ENCODE measurements at places on chromosomes 2 and 18. TPM values are rescaled to one million over a fixed set of nuclear protein-coding genes. Genes with fewer than 3 reads are reported as not detected.

DNA sequence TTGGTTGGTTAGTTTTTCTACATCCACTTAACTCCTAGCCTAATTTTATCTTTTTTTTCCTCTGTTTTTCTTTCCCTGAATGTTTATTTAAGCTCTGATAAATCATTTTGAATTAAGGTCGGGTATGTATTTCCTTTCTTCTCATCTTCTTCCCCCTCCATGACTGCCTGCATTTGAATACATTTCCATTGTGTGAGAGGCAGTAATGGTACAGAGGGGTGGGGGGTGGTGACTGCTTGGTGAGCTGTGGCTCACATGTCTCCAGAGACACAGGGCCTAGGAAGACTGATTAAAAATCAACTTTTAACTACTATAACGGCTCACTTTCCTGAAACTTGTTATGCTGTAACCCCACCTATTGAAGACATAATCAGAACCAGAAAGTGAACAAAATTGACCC lies 58.0 kb downstream of the NEDD4L start:
- H3K36me3 ChIP-seq = no peaks in the 10 kb centered on the region
- H3K27ac ChIP-seq = no peak overlapping the region
- no peaks in the 10 kb centered on the region for H3K27me3 ChIP-seq
- peaks cover 7% of the 10 kb centered on the region for H3K4me1 ChIP-seq

- no peak for DNase-seq
- H3K27ac ChIP-seq = no peak overlapping the region
- no peaks in the 10 kb centered on the region for H3K27me3 ChIP-seq
- H3K36me3 ChIP-seq = no peaks in the 10 kb centered on the region
These were observed 198.2 kb downstream of the CD8B2 start for GRCh38 chr2:106685180-106685897.

DNA sequence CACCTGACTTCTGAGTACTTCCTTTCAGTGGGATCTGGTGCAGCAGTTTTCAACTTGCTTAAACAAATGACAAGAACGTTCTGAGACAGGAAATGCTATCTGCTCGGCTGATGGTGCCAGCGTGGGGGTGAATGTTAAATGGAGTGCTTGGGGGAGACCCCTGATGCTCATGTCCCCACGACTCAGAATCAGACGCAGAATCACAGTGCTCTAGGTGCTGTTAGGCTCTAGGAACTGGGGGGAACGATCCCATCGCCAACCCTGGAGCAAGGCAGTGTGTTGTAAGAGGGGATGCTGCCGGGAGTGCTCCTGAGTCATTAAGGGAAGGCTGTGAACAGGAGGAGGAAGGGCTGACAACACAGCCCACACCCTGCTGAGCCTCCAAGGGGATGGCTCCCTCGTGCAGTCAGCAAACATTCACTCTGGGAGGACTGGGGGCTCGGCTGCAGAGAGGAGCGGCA lies 34.1 kb upstream of the KCNF1 start:
- no peaks in the 10 kb centered on the region for H3K36me3 ChIP-seq
- DNase-seq = no peak
- no peaks in the 10 kb centered on the region for H3K4me1 ChIP-seq
- no peak overlapping the region for H3K27ac ChIP-seq
- no peak overlapping the region for H3K4me3 ChIP-seq

The GAD1 gene
- total RNA-seq = not detected

- H3K4me3 ChIP-seq = no peak overlapping the region
- DNase-seq = no peak
- H3K4me1 ChIP-seq = peaks cover 4% of the 10 kb centered on the region
- H3K27ac ChIP-seq = no peak overlapping the region
These were observed 2.7 kb downstream of the BIN1 start for GRCh38 chr2:127104166-127104660.

The ABCG8 gene
- total RNA-seq = not detected

GRCh38 chr2:201654616-201655384 lies 11.5 kb upstream of the TMEM237 start:
- no peaks in the 10 kb centered on the region for H3K36me3 ChIP-seq
- H3K27ac ChIP-seq = no peak overlapping the region
- no peaks in the 10 kb centered on the region for H3K27me3 ChIP-seq
- no peak for DNase-seq
- H3K4me3 ChIP-seq = no peak overlapping the region
- no peaks in the 10 kb centered on the region for H3K4me1 ChIP-seq

DNA sequence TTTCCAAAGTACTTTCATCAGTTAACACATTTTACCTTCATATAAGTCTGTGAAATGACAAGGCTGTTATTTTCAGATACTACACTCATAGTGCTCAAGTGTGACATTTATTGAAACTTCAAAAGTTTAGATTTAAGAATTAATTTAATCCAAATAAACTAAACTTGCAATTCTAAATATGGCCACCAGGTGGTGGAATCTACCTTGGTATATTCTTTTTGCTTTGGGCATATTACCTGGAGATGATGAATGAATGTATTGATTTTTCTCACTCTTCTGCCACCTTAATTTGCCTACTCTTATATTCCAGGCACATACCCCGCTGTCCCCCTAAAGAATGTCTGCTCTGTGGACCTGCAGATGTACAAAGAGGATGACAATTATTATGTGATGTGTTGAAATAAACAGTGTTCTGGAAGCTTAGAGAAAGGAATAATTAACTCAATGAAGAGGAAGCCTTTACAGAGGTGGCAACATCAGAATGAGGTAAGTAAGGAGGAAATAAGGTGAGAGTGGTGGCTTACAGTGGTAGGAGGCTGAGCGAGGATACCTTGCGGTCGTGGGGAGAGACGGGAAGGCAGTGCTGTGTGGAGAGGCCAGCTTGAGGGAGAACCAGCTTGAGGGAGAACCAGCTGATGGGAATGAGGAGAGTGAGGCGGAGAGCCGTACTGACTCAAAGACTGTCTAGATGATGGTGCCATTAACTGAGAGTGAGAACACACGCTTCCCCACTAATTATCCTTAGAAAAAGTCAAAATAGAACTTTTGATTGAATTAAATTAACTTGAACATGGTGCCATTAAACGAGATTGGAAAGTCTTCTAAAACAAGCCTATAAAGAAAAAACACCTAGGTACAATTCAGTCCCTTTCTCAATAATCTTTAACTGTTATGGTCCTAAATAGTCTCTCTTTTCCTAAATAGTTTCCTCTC lies 179.5 kb downstream of the CELF4 start:
- no peaks in the 10 kb centered on the region for H3K4me1 ChIP-seq
- no peak overlapping the region for H3K27ac ChIP-seq
- no peaks in the 10 kb centered on the region for H3K27me3 ChIP-seq
- DNase-seq = no peak

GRCh38 chr2:204046145-204046544 lies 109.6 kb downstream of the ICOS start:
- H3K4me1 ChIP-seq = no peaks in the 10 kb centered on the region
- H3K27me3 ChIP-seq = no peaks in the 10 kb centered on the region
- H3K27ac ChIP-seq = no peak overlapping the region
- H3K4me3 ChIP-seq = no peak overlapping the region

GRCh38 chr2:100753444-100753843 lies 66.5 kb upstream of the NPAS2 start:
- H3K27ac ChIP-seq = no peak overlapping the region
- no peaks in the 10 kb centered on the region for H3K36me3 ChIP-seq
- H3K4me3 ChIP-seq = no peak overlapping the region
- no peak for DNase-seq
- H3K4me1 ChIP-seq = peaks cover 11% of the 10 kb centered on the region

- H3K27me3 ChIP-seq = peaks cover 68% of the 10 kb centered on the region
- peak; percentile 71 for DNase-seq
- H3K4me3 ChIP-seq = peak overlapping the region; percentile 46
- H3K4me1 ChIP-seq = peaks cover 60% of the 10 kb centered on the region
- H3K36me3 ChIP-seq = no peaks in the 10 kb centered on the region
These were observed 2.9 kb downstream of the CYP26B1 start for GRCh38 chr2:72144632-72145288.

GRCh38 chr2:214311931-214312749 lies 98.7 kb upstream of the VWC2L start:
- no peak overlapping the region for H3K4me3 ChIP-seq
- no peaks in the 10 kb centered on the region for H3K36me3 ChIP-seq
- no peaks in the 10 kb centered on the region for H3K4me1 ChIP-seq
- DNase-seq = no peak
- H3K27me3 ChIP-seq = no peaks in the 10 kb centered on the region

The CDH7 gene
- not detected for total RNA-seq

- H3K27me3 ChIP-seq = no peaks in the 10 kb centered on the region
- no peak overlapping the region for H3K4me3 ChIP-seq
These were observed 3.8 kb downstream of the ZFAND2B start for GRCh38 chr2:219210196-219210885.

The AAK1 gene
- 72.6 TPM for total RNA-seq

DNA sequence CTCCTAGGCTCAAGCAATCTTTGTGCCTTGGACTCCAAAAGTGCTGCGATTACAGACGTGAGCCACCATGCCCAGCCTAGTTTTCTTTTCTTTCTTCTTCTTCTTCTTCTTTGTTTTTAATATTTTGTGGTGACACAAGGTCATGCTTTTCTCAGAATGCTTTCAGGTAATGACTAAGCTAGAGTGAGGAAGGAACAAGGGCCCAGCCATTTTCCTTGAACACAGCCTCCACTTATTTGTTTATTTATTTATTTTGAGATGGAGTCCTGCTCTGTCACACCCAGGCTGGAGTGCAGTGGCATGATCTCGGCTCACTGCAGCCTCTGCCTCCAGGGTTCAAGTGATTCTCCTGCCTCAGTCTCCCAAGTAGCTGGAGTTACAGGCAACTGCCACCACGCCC lies 74.3 kb upstream of the ST3GAL5 start:
- DNase-seq = no peak
- no peaks in the 10 kb centered on the region for H3K27me3 ChIP-seq
- no peaks in the 10 kb centered on the region for H3K36me3 ChIP-seq
- H3K4me3 ChIP-seq = no peak overlapping the region
- no peak overlapping the region for H3K27ac ChIP-seq

- no peaks in the 10 kb centered on the region for H3K36me3 ChIP-seq
- H3K4me3 ChIP-seq = no peak overlapping the region
- H3K27me3 ChIP-seq = no peaks in the 10 kb centered on the region
- no peak for DNase-seq
- no peak overlapping the region for H3K27ac ChIP-seq
These were observed 44.1 kb downstream of the C1D start for GRCh38 chr2:68018727-68019126.

GRCh38 chr2:17540813-17541530 lies 476 bp downstream of the VSNL1 start:
- H3K36me3 ChIP-seq = no peaks in the 10 kb centered on the region
- peaks cover 76% of the 10 kb centered on the region for H3K27me3 ChIP-seq
- H3K27ac ChIP-seq = no peak overlapping the region
- DNase-seq = no peak

The ADD2 gene
- 1.4 TPM for total RNA-seq

- no peaks in the 10 kb centered on the region for H3K36me3 ChIP-seq
- peak overlapping the region; percentile 49 for H3K27ac ChIP-seq
- DNase-seq = no peak
- H3K27me3 ChIP-seq = no peaks in the 10 kb centered on the region
- H3K4me1 ChIP-seq = peaks cover 52% of the 10 kb centered on the region
- no peak overlapping the region for H3K4me3 ChIP-seq
These were observed 77.7 kb downstream of the THADA start for GRCh38 chr2:43518181-43518580.

DNA sequence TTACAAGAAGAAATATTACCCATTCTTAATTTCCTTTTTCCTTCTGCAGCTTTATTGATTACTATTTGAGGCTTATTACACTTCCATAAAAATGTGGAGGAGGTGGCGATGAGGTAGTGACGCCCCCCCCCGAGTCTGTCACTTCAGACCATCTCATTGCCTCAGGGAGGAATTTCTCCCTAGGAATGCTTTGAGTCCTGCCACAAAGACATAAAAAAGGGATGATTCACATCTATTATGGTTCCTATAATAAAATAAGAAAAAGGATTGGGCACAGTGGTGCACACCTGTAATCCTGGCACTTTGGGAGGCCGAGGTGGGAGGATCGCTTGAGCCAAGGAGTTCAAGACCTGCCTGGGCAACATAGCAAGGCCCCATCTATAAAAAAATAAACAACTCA lies 93.7 kb downstream of the AOX1 start:
- no peak overlapping the region for H3K27ac ChIP-seq
- no peak overlapping the region for H3K4me3 ChIP-seq
- H3K4me1 ChIP-seq = peaks cover 20% of the 10 kb centered on the region
- H3K27me3 ChIP-seq = no peaks in the 10 kb centered on the region

DNA sequence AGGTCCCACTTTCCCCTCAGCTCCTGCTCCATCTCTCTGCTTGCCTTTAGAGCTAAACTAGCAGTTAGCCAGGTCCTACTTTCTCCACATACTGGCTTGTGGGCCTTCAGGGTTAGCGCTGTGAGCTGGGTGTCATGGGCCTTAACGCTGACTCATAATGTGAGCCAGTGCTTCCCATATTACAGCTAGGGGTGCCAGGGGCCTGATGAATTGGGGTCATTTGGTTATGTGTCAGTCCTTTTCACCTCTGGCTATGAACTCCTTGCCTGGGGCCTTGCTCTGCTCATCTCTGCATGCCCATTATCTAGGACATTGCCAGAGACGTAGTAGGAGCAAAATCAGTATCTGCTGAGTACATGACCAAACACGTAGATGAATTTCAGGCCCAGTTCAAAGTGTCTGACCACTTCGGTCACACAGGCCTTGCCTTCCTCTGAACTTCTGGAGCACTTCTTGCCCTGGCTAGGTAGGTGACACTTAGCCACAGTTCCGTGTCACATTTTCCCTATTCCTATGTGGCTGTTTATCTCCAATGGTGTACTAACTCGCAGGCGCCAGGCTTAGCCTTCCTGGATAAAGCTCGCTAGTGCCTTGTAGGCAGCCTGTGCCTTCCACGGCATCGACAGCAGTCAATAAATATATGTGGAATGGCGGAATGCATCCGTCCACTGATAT lies 103.2 kb upstream of the SIX3 start:
- H3K27ac ChIP-seq = no peak overlapping the region
- no peaks in the 10 kb centered on the region for H3K36me3 ChIP-seq
- H3K4me1 ChIP-seq = no peaks in the 10 kb centered on the region
- no peak for DNase-seq
- H3K4me3 ChIP-seq = no peak overlapping the region
- no peaks in the 10 kb centered on the region for H3K27me3 ChIP-seq

GRCh38 chr2:225319872-225320271 lies 79.6 kb upstream of the NYAP2 start:
- H3K27ac ChIP-seq = no peak overlapping the region
- no peak for DNase-seq
- no peaks in the 10 kb centered on the region for H3K27me3 ChIP-seq
- H3K4me1 ChIP-seq = no peaks in the 10 kb centered on the region
- no peaks in the 10 kb centered on the region for H3K36me3 ChIP-seq
- H3K4me3 ChIP-seq = no peak overlapping the region

- H3K27ac ChIP-seq = no peak overlapping the region
- H3K4me1 ChIP-seq = no peaks in the 10 kb centered on the region
- H3K4me3 ChIP-seq = no peak overlapping the region
- no peaks in the 10 kb centered on the region for H3K27me3 ChIP-seq
These were observed 40.3 kb downstream of the PLA2R1 start for GRCh38 chr2:160022162-160022561.

Data from upper lobe of right lung (tissue), 1 donor.